Coronary artery (tissue), 2 donors: ENCODE measurements at places on chromosomes 5 and 9.
A peak's percentile ranks its signal among the peaks of the same experiment; 100 is the strongest.

- no peak for DNase-seq
Observed at GRCh38 chr9:87234854-87235253, 262.8 kb upstream of the DAPK1 start.

DNA sequence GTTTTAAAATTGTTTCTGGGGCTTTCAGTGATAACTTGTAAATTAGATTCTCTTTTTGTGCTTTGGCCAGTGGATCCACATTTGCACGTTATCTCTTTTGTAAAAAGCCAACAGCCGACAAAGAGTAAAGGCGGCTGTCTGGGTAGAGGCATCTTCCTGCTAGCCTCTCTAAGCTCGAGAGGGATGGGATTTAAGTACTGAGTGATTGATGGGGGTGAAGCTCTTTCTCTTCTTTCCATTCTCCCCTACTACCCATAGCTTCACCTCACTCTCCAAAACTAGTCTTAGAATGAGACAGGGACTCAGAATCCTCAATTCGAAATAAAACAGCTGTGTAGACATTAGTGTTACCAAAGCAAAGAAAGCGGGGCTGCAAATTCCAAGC is 3.4 kb downstream of the PBX3 start:
- DNase-seq = no peak

- no peak for DNase-seq
Observed at GRCh38 chr5:144779368-144779767, 608.7 kb downstream of the KCTD16 start.

DNA sequence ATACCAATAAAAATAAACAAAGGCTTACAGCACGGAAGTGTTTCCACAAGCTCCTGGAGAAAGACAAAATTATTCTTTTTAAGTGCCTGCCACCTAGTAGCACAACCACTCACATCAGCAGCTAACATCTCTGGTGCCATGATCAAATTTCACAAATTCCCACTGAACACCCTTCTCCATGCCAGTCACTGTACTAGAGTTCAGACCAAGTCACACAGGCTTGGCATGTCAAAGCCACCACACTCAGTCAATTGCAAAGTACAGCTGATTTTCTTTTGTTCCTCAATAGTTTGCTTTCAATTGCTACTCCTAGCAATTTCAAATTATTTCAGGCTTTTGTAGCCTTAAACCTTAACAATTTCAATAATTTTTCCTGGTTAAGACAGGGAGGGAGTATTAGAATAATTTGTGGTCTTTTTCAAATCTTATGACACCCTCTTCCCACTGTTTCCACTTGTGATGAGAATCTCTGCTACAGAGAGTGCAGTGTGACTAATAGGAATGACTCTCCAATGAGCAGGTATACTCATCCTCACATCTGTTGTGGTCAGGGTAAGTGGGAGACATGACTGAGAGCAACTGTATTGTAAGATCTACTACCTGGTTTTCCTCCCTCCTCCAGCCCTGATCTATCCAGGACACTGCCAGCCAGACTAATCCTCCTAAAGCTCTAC is 46.2 kb downstream of the RNF145 start:
- DNase-seq = no peak

DNA sequence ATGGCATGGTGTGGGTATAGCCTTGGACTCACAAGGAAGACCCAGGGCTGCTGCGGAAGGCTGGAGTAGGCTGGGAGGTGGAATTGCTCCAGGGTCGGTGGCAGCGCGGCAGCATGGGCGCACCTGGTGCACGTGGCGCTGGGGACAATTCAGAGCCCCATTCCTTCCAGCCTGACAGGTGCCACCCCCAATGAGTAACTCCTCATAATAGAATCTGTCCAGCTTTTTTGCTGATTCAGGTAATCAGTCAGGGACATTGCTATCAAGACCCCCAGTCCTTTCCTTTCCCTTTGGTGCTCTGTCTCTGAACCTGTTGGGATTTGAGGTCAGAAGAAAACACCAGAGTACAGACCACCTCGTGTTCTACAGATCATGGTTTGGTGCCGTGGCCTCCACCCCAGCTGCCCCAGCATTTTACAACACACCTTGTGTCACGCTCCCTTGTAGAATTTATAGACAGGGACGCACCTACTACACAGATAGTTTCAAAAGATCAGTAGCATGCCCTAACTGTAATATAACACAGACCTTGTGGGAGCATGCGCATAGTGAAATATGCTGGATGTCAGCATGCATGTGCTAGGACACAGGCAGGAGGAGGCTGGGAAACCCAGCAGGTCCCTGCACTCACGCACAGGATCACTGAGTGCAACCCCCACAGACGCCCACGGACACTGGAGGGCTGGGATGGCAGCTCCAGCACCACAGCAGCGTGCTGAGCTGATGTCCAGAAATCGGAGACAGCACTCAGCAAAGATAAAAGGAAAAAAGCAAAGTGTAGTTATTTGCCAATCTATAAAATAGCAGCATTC is 47.9 kb upstream of the CTSL start:
- peak; percentile 35 for DNase-seq
